Activated naive CD8-positive, alpha-beta T cell treated with anti-CD3 and anti-CD28 coated beads, Interleukin-2, amount 50 U/mL, for 24 hours (primary cell): ENCODE measurements at places on chromosomes 16 and 17.

GRCh38 chr17:64129515-64129764 lies 504 bp downstream of the ERN1 start:
- peak; percentile 26 for DNase-seq

DNA sequence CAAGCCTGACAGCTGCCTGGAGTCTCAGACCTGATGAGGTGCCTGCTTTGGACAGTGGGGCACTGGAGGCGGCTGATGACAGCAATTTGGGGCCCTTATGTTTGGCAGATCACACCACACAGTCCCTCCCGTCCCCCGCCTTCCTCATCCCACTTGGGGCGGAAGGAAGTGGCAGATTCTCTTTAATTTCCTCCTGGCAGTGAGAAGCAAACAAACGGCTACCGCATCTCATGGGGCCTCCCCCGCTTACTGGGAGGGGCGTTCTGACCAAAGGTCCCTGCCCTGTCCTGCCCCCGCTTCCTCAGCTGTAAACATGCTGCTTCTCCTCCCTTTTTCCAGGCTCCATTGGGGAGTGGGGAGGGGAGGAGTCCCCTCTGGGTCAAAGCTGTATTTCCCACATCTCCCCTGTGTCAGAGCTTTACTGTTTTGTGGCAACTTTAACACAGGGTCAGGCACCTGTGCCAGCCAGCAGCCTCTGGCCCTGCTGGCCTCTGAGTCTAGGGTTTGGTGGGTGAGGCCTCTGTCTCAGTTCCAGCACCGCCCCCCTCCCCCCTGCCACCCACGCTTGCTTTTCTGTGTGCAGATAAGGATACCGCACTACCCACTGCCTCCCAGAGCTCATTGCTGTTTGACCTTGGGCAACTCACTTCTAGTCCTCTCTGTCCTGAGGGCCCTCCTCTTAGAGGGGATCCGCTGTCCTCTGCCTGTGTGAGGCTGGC lies 5.4 kb upstream of the NFATC3 start:
- peak; percentile 81 for DNase-seq

DNA sequence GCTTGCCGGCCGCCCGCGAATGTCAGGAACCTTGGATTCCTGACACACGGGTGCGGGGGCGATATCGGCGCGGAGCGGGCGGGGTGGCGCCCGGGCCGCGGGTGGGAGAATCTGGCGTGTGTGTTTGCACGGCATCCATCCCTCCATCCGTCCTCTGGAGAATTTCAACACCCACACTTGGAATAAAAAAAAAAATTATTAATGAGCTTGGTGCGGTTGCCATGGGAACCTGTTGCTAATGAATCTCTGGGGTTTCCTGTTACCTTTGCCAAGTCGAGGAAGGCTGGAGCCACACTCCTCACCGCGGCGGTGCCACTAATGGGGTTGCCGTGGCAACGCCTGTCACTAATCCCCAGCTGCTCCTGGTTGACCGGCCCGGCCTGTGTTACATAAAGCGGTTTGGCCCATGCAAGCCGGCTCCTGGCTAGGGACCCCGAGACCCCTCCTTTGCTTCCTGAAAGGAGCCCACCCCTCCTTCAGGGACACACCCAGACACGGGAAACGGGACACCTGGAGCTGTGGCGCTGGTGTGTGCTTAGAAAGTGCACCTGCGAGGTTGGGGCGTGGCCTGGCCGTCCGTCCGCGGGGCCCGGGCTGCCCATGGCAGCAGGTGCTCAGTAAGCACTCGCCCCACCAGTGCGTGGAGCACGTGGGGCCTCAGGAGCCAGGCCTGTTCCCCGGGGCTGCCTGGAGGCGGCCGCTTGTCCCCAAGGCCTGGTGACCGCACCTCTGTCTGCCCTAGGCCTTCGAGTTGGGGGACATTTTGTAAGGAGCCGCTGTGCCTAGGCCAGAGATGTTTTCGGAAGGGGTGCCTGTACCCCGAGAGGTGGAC lies 14.6 kb downstream of the CACNA1H start:
- DNase-seq = no peak

DNA sequence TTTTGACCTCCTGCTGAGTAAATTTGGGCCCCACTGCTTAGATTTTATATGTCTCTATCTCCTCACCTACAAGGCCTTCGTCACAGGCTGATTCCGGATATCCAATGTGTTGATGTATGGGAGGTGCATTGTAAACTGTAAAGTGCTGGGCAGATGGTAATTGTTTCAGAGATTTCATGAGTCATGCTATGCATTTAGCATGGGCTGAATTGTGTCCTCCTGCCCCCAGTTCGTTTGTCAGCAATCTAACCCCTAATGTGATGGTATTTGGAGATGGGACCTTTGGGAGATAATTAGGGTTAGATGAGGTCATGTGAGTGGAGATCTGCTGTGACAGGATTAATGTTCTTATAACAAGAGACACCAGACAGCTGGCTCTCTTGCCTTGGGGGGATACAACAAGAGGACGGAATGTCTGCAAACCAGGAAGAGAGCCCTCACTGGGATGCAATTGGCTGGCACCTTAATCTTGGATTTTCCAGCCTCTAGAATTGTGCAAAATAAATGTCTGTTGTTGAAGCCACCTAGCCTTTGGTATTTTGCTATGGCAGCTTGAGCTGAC lies 101.8 kb upstream of the NLRP1 start:
- no peak for DNase-seq

DNA sequence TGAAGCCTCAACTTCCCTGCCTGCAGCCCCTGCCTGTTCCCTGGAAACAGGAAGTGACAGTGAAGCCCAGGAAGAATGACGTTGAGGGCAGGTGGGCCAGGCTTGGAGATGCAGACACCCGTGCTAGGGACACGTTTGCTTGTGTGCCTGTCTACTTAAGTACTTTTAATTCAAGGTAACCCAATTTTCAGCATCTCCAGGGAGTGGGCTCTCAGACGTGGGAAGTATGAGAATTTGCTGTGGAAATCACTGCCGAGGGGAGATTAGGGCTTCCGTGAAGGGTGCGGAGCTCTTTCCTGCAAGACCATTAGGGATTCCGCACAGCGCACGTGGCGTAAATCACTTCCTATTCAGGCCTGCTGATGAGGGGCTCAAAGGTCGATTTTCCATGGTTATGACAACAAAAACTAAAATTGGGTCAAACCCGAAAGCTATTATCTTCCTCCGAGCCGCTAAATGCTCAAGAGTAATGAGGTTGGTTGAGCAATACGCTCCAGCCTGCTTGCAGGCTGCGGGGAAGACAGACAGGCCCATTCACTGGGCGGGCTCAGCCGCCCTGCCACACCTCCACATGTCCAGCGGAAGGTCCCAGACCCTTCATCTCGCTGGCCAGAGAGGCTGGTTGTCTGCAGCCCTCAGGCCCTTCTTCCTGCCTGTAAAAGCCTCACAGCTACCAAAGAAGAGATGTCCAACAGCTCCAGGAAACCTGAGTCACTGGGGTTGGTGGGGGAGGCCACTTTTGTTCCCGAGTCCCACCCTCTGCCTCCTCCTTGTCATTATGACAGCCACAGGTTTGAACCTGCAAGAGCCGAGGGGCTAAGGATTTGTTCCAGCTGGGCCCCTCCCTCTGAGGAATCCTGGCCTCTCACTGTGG lies 109.9 kb downstream of the RBFOX3 start:
- no peak for DNase-seq

GRCh38 chr17:61394630-61395408 lies 4.8 kb upstream of the TBX2 start:
- no peak for DNase-seq

GRCh38 chr17:6567528-6568183 lies 11.3 kb upstream of the PITPNM3 start:
- no peak for DNase-seq

GRCh38 chr17:62625184-62625869 lies 2.1 kb upstream of the MRC2 start:
- DNase-seq = no peak

DNA sequence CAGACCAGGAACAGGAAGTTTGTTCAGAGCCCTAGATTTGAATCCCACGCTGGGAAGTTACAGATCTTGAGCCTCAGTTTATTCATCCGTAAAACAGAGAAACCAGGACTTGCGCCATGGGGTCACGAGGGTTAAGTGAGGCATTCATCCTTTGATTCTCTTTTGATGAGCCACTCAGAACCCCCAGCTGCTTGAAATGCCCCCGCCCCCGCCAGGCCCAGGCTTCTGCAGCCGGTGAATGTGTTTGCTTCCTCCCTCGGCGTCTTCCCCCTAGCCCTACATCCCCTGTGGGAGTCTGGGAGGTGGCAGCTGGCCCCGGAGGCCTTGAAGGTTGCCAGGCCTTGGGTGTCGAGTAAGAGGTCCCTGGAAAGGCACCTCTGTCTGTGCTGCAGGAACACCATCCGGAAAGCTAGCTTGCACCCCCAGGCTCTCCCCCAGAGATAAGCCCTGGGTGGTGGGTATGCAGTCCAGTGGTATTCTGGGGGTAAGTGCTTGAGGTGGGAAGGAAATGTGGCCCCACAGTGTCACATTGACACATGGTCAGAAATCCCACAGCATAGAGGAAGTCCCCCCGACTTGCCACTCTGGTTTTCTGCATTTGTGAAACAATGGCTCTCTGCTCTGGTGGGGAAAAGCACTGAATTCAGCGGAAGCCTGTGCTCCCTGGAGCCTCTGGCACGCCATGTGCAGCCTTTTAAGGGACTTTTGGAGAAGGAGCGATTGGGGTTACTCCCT lies 14.9 kb downstream of the IRF8 start:
- DNase-seq = no peak

DNA sequence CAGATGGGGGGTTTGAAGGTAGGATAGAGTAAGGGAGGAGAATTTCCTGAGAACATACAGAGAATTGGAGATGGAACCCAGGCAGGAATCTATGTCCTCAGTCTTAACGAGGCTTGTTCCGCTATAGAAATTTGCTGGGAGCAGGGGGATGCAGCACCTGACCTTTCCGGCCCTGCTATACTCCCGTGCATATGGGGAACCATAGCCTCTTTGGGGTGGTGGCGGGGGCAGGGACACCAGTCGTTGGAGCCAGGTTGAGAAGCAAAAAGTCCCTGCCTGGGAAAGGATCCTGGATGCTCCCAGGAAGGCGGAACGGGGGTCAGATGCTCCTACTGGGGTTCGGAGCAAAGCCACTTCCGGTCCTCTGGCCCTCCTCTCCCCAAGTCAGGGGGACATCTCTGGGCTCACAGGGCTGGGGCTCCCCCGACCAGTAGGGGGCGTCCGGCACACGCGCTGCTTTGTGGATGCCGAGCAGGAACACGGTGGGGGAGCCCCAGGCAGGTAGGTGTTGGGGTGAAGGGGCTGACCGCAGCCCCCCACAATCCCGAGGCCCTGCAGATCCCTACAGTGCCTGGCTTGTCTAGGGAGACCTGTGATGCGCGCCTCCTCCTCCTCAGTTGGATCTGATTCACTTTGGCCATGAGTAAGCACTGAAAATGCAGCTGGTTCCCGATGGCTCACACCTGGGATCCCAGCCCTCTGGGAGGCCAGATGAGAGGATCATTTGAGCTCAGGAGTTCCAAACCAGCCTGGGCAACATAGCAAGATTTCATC lies 15.5 kb upstream of the TFAP4 start:
- peak; percentile 87 for DNase-seq

- no peak for DNase-seq
Observed at GRCh38 chr16:23595246-23595950, 718 bp downstream of the NDUFAB1 start.

DNA sequence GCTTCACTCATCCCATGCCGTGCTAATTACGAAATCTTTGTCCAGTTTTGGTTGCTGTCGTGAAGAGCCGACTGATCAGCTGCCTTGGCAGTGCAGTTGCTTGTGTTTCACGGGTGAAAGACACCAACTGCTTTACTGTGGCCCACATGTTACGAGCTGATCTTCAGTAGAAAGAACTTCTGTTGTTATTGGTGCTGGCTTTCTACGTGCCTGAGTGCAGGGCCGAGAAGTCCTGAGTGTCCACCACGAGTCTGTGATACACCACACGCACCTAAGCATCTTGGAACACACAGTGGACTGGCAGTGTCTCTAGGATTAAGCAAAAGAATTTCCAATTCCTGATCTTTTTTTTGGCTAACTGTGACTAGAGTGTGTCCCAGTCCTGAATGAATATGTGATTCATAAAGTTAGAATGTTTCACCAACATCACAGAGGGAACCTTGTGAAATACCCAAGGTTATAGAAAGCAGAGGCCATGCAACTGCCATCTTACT lies 70.4 kb upstream of the CLEC18A start:
- DNase-seq = no peak

- peak; percentile 79 for DNase-seq
Observed at GRCh38 chr17:21513012-21513570, 136.9 kb downstream of the KCNJ12 start.

GRCh38 chr16:2267913-2268666 lies at the start of gene RNPS1:
Gene RNPS1 (minus strand): TSS chr16:2268126. CDS start chr16:2264643, 3,483 bp downstream.
- peak; percentile 98 for DNase-seq

GRCh38 chr16:61105544-61105943 lies 930.7 kb downstream of the CDH8 start:
- no peak for DNase-seq

DNA sequence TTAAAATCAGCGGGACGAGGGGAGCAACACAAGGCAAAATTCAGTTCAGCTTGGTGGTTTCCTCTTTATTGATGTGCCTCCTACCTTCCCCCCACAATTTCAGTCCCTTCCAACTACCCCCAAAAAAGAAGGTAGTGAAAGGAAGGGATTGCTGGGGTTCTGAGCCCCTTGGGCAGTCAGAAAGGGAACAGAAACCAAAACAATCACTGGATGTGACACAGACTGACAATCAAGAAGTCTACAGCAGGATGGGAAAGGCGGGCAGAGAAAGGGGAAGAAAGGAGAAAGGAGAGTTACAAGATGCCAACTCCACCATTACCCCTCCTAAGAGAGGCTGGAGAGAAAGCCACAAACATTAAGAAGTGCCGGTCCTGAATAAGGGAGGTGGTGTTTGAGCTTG lies 1.1 kb upstream of the PHF23 start:
- no peak for DNase-seq

- no peak for DNase-seq
Observed at GRCh38 chr16:4702466-4702808, 9.1 kb downstream of the NUDT16L1 start.

DNA sequence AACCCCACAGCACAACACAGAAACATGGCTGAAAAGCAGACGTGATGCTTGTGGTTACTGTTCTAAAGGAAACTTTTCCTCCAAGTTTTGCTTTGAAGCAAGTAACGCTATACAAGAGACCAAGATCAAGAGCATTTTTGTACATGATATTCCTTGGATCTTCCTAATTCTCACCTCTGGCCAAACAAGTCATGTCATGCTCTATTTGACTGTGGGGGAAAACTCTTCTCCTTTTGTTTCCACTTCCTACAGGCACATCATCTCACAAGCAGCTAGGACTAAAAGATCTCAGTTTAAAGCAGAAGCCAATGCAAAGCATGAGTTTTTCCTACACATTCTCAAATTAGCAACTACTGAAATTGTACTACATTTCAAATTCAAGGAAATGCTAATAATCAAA lies 50.7 kb downstream of the CFDP1 start:
- DNase-seq = no peak
